Motor neuron (in vitro differentiated cells): ENCODE measurements at places on chromosomes 1 and 21.
A peak's percentile ranks its signal among the peaks of the same experiment; 100 is the strongest.

DNA sequence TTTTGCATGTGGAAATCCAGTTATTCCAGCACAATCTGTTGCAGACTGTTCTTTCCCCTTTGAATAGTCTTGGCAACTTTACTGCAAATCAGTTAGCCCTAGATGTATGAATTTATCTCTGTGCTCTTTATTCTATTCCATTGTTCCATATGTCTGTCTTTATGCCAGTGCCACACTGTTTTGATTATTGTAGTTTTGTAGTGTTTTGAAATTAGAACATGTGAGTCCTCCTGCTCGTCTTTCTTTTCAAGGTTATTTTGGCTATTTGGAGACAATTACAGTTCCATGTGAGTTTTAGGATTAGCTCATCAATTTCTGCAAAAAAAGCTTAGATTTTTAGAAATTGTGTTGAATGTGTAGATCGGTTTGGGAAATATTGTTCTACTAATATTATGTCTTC is 26.6 kb downstream of the WNT3A start:
- ATAC-seq: no peak

DNA sequence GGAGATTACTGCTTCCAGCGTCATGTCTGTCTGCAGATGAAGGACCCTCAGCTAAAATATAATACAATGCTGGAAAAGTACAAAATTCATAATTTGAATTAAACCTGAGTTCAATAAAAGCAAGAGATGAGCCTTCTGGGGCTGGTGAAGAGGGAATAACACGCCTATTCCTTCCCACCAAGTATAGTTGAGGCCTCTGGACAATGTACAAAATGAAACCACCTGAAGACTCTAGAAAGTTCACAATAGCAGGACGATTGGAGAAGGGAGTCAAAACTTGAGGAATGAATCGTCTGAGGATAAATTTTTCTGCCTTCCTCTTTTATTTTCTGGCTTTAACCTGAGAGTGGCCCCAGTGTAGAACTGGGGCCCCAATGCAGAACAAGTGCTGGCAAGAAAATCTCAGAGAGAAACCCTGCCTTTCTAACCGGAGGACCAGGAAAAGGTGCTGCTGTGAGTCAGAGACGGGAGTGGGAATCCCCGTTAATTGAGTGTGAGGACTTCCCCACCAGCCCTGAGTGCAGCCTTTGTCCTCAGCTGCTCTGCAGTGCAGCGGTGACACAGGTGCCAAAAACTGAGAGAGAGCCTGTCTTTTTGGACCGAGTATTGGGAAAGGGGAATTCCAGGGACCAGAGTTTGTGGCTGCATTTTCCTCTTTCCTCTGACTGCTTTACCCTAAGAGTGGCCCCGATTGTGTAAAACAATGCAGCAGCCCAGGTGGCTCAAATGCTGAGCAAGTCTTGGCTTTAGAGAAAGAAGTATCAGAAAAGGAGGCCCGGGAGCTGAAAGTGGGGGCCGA is 264.9 kb downstream of the DYRK1A start:
- no peak for ATAC-seq

DNA sequence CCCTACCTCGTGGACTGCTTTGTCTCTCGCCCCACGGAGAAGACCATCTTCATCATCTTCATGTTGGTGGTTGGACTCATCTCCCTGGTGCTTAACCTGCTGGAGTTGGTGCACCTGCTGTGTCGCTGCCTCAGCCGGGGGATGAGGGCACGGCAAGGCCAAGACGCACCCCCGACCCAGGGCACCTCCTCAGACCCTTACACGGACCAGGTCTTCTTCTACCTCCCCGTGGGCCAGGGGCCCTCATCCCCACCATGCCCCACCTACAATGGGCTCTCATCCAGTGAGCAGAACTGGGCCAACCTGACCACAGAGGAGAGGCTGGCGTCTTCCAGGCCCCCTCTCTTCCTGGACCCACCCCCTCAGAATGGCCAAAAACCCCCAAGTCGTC is 2.0 kb downstream of the GJA4 start:
- no peak for ATAC-seq

DNA sequence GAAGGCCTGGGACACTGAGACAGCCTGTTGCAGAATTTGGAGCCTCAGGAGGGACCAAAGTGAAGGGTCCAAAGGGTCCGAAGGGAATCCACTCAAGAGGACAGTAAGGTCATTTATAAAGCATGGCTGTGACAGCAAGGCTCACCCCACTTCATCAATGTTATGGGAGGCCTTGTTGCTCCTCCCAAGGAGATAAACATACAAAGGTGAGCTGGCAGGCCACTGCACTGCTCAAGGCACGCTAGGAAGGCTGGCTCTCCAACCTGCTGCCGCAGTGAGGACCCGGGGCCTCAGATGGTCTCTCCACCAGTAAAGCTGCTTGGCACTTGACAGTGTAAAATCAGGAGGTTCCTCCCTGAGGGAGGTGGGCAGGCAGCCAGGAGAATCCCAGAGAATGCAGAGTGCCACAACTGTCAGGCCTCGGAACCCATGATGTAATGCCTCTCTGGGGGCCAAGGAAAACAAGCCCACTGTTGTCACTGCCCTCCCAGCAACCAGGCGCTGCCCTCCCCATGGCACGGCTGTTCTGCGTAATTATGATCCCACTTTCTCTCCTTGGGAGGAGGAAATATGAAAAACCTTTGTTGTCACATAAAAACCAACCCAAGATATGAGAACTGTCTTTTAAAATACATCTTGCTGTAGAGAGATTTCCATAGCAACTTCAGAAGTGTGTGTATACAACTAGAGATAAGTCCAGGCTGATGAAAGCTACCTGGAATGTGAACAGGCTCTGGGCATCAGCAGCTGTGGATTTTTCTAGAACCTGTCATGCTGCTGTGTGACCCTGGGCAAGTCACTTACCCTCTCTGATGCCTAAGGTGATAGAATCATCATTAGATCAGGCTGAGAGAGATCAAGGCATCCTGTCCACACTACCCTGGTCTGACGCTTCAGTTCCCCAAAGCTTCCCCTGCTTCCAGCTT is 102.5 kb downstream of the KCNN3 start:
- peak; percentile 24 for ATAC-seq

GRCh38 chr1:36236302-36236701 is 12.1 kb downstream of the THRAP3 start:
- ATAC-seq: no peak

- ATAC-seq: peak; percentile 53
These were observed 33.6 kb downstream of the SPAG17 start for GRCh38 chr1:118151312-118151937.

GRCh38 chr1:89633800-89634625 is 1.1 kb downstream of the LRRC8C start:
- ATAC-seq: no peak

GRCh38 chr21:14886001-14886400 is 178.8 kb downstream of the NRIP1 start:
- ATAC-seq: no peak

- no peak for ATAC-seq
These were observed 4.1 kb downstream of the LEPR start for GRCh38 chr1:65424573-65424889.

GRCh38 chr1:180567654-180568053 is 8.9 kb downstream of the OVAAL start:
- ATAC-seq: no peak

DNA sequence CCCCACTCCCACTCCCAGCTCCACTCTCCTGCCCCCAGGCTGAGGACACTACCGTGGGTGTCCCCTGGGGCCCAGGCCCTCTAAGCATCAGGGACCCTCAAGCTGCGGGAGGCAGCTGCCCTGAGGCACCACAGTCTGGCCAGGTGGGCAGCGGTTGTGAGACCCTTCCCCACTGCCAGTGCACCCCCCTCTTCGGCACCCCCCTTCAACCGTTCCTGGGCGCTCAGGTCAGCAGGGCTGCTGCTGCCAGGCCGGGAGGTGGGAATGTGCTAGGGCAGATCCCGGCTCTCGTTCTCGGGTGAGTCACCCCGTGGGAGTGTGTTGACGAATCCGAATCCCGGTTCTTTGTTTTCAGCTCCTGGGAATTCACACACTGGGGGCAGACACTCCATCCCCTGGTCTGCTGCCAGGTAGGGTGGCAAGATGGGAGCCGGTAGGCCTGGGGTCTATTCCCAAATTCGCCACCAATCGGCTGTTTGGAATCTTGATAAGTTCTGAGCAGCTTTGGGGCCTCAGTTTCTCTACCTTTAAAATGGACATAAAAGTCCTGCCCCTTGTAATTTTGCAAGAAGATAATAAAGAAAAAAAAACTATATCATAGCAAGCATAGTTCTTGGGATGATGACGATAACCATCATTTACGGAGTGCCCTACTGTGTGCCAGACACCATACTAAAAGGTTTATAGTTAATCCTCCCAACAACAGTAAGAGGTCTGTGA is 28.5 kb upstream of the CASZ1 start:
- peak; percentile 24 for ATAC-seq

DNA sequence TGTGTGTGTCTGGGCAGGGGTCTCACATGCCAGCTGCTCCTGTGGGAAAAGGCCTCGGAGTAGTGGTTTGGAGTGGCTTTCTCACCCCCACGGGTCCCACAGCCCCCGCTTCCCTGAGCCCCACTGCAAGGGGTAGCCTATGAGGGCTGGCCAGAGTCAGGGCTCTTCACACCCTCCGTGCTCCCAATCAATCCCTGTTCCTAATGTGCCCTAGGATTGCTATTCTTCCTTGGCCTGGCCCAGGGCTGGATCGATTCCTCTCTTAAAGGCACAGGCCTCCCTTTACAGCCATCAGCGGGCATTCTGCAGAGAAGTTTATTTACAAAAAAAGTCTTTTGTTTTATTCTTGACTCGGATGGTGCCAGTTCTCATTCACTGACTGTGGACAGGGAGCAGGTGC is 19.3 kb upstream of the ACTL8 start:
- ATAC-seq: no peak
